ENCODE measurements at places on chromosomes 5 and 9.

DNA sequence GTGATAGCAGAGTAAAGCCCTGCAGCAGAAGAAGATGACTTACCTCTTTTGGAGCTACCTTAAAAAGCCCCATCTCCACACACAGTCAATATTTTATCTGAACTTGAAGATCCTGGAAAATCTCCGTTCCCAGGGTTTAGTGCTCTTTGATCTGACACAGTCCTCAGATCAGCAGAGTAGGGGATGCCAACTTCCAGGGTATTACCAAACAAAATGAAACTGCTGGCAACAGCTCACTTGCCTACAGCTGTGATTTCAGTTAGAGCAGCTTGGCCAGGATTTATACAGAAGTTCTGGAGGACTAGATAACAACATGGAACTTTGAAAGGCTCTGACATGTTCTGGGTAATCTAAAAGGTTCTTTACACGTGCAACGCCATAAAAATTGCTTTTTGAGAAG is 1537.8 kb upstream of the ACO1 start:
- DNase-seq, result no peak

- DNase-seq, result no peak
These were observed 44.9 kb downstream of the NKD2 start for GRCh38 chr5:1053391-1054017.

- no peak for DNase-seq
These were observed 49.2 kb downstream of the MRPL36 start for GRCh38 chr5:1750469-1750868.

- DNase-seq, result no peak
These were observed 290.5 kb downstream of the SLF1 start for GRCh38 chr5:94908889-94909480.

DNA sequence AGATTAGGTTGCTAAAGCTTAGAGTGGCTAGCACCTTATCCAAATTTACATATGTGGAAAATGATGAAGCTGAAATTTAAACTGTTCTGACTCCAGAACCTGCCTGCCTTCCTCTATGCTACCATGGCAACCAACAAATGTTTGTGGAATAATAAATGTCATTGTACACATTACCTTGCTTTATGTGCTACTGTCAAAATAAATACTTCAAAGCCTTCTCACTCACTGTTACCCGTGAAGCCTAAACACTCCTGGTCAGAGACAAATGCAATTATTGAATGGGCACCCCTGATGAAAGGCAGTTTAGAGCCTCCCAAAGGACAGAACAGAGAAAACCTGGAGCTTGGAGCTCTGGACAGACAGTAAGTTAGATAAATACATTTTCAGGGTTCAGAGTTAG is 158.6 kb downstream of the FAM114A2 start:
- DNase-seq, result no peak

DNA sequence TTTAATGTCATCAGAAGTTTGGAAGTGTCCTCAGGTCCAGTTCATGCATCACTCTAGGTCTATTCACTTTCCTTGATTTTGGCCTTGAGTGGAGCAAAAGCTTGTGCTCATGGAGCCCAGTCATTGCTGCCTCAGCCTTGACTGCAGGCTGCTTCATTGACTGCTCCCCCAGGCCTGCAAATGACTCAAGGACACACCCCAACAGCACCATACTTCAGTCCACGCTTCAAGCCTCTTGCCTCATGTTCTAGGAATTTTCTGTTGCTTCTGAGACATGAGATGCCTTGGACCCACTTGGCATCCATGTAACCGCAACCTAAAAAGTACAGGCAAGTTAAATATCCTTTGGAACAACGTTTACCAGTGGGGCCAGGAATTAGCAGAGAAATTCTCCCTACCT is 193.7 kb downstream of the PIK3R1 start:
- DNase-seq, result no peak

- DNase-seq, result no peak
These were observed 56.3 kb downstream of the TSSK1B start for GRCh38 chr5:113378514-113378913.

GRCh38 chr9:87071473-87071872 is 124.2 kb upstream of the GAS1 start:
- DNase-seq, result no peak

GRCh38 chr5:140785905-140786686 is at the start of gene PCDHA1:
PCDHA1 (plus strand) TSS chr5:140786140.
- no peak for DNase-seq

DNA sequence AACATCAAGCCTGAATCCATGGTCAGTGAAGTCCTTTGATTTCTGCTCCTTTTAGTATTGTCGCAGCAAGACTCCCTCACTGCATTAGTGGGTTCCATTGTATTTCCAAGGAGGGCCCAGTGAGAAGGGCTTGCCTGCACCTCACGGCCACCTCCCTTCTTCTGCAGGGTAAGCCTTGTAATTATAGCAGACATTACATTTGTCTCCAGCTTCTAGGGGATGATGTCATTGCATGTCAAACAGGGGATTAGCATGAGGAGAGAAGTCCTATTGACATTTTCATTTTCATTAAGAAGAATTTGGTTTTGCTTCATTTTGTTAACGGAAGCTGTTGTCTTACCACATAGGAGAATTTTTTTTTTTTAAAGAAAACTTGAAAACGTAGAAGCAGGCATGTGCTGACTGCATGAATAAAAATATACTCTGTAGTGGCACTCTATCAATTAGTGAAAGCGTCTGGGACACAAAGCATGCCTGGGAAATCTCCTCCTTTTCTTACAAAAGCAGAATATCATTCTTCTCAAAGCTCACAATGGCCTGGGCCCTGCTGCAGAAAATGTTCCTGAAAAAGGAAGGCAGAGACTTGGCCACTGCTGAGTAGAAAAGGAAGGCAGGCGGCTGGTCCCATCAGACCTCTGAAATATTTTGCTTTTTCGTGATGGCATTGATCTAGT is 27.1 kb downstream of the MAP1B start:
- no peak for DNase-seq

DNA sequence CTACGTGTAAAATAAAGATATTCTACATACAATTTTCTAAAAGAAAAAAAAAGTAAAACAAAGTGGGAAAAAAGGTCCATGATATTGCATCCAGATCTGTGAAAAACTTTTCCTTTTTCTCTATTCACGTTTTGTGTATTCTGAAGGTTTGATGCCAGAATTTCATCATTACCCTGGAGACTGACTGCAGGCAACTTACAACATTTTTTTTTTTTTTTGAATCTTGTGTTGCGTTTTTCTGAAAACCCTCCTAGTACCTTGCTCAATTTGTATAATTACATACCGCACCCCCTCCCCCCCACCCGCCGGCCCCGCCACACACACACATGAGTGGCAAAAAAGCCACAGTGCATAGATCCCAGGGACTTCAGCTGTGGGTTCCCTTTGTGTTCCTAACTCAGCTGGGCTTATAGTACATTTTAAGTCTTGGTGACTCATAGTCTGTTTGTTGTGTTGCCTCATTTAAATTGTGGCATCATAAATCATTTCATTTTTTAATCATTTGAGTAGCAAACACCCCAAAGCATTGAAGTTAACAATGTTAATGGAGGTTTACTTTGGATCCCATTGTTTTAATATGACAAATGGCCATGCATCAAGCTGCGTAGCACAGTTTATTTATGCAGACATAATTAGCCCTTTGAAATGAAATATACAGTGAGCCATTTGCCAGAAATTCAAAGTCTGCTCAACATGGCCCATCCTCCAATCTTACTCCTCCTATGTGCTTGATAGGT is 36.0 kb downstream of the PRDM6 start:
- DNase-seq, result no peak

DNA sequence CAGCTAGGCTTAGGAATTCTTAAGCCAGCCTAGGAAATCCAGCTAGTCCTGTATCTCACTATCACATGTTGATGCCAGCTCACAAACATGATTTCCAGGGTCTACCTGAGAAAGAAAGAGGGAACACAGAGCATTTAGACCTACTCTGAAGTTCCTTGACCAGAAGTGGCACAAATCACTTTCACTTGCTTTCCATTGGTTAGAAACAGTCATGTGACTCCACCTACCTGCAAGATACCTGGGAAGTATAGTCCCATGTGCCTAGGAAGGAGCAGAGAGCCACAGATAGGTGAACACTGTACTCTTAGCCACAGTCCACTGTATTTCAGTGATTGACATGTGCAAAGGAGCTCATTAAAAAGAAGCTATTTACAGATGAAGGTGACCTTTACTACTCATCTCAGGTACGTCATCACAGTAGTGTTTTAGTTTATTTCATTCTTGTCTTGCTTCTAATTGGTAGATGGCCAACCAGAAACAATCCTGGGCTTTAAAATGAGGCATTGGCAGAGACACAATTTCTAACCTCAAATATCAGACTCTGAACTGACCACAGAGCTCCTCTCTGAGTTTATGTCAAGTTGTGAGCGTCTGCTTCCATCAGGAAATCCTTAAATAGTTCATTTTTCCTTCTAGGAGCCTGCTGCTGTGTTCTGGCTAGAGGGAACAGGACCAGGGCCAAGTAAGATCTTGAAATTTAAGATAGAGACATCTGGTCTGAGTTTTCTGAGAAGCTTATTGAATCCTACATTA is 340.7 kb downstream of the TLE4 start:
- DNase-seq, result no peak

DNA sequence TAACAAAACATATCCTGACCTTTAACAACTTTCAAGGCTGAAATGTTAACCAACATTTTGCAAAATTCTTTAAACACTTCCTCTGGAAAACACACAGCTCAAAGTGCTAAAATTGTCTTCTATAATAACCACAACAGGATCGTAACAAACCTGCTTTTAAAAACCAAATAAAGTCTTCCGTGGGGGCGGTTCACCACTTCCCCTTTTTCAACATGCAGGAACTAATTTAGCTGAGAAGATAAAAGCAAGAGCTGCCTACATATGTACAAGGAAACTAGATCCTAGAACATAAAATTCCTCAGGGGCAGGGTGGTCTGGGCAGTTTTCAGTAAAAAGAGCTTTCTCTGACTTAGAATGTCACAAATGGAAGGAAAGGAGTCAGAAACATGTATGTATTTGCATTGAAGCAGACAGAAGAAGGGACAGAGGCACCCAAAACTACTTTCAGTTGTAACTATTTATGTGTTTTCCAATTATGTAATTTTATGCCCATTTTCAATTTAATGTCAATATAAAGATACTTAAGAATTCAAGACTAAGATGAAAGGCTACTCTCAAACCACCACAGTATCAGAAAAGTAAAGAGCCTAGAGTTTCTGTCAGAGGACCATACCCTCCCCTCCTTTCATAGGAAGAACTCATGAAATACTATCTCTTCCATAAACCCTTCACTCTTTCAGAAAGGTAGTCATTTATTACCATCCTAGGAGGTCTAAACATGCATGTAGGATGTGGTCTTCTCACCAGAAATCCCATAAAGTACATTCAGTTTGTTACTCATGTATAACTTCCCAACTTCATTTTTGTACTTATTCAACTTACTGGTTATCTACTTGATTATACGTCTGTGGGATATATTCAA is 185.9 kb upstream of the RASA1 start:
- no peak for DNase-seq

Measured in stimulated activated CD4-positive, alpha-beta T cell treated with anti-CD3 and anti-CD28 coated beads, Interleukin-4, amount 100 ng/mL, for 1 hour (primary cell).